ENCODE measurements at places on chromosomes 1 and 21. TPM values are rescaled to one million over a fixed set of nuclear protein-coding genes. Genes with fewer than 3 reads are reported as not detected.

DNA sequence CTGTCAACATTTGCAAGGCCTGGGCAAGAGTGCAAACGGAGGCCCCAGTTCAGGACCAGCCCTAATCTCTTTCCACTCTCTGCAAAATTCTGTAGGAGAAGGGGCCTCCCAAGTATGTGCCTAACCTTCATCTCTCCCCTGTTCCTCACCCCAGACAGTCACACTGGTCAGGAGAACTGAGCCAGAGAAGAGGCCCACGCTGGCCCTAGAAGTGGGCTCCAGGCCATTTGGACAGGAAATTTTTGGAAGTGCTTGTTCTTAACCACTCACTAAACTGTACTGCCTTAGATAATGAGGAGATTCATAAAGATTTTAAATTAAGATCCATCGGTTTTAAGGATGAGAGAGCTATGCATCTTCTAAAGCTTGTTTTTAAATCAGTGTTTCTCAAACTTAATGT, 129.7 kb upstream of the ADGRL2 start:
- H3K36me3 ChIP-seq = no peaks in the 10 kb centered on the region
- H3K4me1 ChIP-seq = no peaks in the 10 kb centered on the region
- no peak overlapping the region for H3K27ac ChIP-seq

DNA sequence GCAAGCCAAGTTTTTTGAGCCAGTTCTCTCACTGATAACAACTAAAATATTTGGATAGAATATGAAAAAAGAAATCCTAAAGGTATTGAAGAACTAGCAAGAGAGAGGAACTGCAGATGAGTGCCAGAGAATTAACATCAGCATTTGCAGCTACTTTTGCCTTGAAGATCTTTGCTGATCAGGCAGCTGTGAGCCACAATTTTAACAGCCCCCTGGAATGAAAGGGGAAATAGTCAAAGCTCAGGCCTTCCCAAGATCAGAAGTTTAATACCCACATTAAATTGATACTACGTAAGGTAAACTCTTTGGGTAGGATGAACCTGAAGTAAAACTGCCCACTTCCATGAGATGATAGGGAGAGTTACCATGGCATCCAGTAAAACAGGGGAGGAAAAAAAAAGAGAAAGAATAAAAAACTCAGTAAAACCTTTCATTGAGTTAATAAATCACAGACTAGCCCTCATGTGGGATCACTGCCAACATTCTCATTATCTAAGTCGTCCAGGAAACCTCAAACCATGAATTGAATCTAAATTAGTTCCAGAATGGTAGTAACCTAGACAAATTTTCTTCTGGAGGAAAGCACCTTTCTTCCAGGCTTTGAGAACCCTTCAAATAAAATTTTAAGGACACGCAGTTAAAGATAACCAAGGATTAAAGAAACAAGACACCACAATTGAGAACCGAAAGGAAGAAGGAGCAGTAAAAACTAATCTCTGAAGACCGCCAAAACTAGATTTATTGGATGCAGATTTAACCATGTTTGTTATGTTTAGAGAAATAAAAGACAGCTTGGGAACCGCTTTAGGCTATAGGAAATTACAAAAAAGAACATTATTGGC, 28.3 kb downstream of the SCP2 start:
- no peaks in the 10 kb centered on the region for H3K4me1 ChIP-seq
- peaks cover 2% of the 10 kb centered on the region for H3K36me3 ChIP-seq
- H3K27me3 ChIP-seq = no peaks in the 10 kb centered on the region
- no peak overlapping the region for H3K4me3 ChIP-seq
- DNase-seq = no peak

GRCh38 chr21:32352526-32352925, 40.3 kb downstream of the URB1 start:
- H3K4me1 ChIP-seq = no peaks in the 10 kb centered on the region
- H3K27ac ChIP-seq = no peak overlapping the region
- no peaks in the 10 kb centered on the region for H3K27me3 ChIP-seq
- DNase-seq = no peak
- no peak overlapping the region for H3K4me3 ChIP-seq

DNA sequence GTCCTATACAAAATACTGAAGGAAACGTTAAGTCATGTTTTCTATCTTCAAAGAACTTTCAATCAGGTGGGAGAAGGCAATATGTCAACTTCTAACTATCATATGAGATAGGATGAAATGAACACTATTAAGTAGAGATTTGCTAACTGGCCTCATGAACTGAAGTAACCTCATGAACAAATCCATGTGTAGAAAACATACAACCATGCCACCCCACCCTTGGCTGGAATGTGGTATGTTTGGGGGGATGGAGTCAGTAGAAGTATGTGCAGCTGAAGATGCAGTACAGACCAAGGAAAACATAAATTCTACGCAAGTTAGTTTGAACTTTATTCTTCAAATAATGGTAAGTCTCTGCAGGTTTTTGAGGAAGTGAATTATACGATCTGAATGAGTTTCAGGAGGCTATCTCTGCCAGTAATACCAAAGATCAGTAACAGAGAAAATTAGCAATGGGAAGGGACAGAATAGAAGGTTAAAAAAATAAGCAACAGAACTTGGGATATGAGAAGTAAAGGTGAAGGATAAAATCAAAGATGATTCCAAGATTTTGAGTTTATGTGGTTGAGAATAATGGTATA, 4.5 kb downstream of the TRMT1L start:
- peak overlapping the region; percentile 34 for H3K27ac ChIP-seq
- no peak for DNase-seq
- no peaks in the 10 kb centered on the region for H3K27me3 ChIP-seq
- peaks cover 35% of the 10 kb centered on the region for H3K4me1 ChIP-seq
- peak overlapping the region; percentile 19 for H3K4me3 ChIP-seq

DNA sequence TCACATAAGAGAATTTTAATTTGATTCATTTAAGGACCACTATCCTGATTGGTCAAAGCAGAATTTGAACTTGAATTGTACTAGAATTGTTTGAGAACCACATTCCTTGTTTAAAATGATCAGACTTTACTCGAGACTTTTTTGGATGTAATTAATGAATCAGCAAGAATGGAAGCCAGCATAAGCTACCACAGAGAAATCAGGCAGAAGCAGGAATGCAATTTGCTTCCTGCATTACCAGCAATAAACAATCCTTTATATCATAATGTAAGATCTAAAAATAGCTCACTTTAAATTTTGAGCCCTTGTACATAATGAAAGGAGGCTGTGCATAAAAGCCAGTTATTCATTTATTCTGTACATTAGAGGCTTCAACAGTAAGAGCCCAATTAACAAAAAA, 119.8 kb upstream of the BACE2 start:
- peaks cover 26% of the 10 kb centered on the region for H3K27me3 ChIP-seq
- H3K27ac ChIP-seq = no peak overlapping the region
- H3K4me1 ChIP-seq = no peaks in the 10 kb centered on the region
- no peaks in the 10 kb centered on the region for H3K36me3 ChIP-seq
- H3K4me3 ChIP-seq = no peak overlapping the region

DNA sequence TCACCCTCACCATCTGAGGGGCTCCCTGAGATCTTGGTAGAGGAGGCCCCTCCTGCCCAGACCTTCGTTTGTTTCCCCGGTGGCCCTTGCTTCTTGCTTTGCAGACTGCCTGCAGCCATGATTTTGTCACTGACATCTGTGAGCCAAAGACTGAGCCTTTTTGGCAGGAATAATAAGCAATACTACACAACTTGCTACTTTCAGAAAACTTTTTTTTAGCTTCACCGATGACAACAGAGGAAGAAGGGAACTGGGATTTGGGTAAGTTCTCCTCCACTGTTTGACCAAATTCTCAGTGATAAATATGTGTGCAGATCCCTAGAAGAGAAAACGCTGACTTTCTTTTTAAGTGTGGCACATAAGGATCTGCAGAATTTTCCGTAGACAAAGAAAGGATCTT, 11.7 kb upstream of the CD101 start:
- H3K27ac ChIP-seq = no peak overlapping the region
- no peaks in the 10 kb centered on the region for H3K27me3 ChIP-seq
- H3K4me3 ChIP-seq = no peak overlapping the region
- peaks cover 3% of the 10 kb centered on the region for H3K36me3 ChIP-seq

DNA sequence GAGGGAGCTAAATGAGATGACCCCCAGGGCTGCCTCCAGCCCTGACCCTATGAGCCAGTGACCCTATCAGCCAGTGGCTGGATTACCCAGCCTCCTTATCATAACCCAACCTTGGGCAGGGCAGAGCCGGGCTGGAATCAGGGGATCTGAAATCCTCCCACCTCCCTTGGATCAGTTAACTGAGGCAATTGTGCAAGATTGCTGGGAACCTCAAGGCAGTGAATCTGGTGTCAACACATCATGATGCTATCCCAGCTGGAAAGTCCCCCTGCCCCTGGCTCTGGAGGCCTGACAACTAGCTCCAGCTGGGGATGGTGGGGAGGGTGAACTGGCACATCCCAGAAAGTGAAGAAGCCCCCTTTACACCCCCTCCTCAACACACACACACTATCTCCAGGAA, 6.4 kb upstream of the TSPAN1 start:
- H3K4me1 ChIP-seq = peaks cover 16% of the 10 kb centered on the region
- H3K4me3 ChIP-seq = no peak overlapping the region
- no peaks in the 10 kb centered on the region for H3K36me3 ChIP-seq
- no peak for DNase-seq
- peaks cover 5% of the 10 kb centered on the region for H3K27me3 ChIP-seq
- no peak overlapping the region for H3K27ac ChIP-seq

- H3K27me3 ChIP-seq = peaks cover 22% of the 10 kb centered on the region
- DNase-seq = no peak
- H3K27ac ChIP-seq = no peak overlapping the region
- H3K4me3 ChIP-seq = no peak overlapping the region
Observed at GRCh38 chr1:15277447-15277838, 30.4 kb downstream of the FHAD1 start.

DNA sequence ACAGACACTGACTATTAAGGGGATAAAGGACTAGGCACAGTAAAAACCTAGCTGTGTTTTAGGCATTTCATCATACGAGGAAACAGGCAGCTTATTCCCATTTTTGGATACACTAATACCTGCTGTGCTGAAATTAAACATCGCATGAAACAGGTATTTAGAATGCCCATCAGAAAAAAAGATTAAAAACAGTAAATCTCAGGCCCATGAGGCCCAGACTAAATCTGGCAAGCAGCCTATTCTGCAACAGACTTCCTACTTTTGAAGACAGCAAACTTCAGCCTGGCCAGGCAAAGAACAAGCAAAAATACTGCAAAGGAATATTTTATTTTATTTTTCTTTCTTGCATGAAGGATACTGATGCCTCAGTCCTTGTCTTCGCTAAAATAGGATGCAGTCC, 240.2 kb downstream of the LMO4 start:
- no peaks in the 10 kb centered on the region for H3K27me3 ChIP-seq
- H3K4me1 ChIP-seq = no peaks in the 10 kb centered on the region
- H3K4me3 ChIP-seq = no peak overlapping the region
- no peak overlapping the region for H3K27ac ChIP-seq

DNA sequence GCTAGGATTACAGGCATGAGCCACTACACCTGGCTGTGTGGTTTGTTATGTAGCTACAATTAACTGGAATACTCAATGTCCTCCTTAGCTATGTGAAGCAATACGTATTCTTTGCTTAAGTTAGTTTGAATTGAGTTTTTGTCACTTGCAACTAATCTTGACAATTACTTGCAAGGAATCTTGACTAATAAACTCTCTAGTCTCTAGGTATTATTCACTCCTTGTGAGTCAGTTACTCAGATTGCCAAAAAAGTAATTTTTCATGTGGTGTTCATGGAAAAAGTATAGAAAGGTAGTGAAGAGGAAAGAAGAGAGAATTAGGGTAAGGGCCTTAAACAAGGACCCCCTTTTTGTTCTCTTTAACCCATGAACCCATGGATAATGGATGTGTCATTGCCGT, 7.6 kb upstream of the SNX27 start:
- H3K36me3 ChIP-seq = no peaks in the 10 kb centered on the region
- H3K4me1 ChIP-seq = peaks cover 7% of the 10 kb centered on the region
- no peak overlapping the region for H3K27ac ChIP-seq
- no peak overlapping the region for H3K4me3 ChIP-seq

GRCh38 chr1:225471109-225471452, 43.2 kb upstream of the LBR start:
- DNase-seq = no peak
- H3K27ac ChIP-seq = no peak overlapping the region
- peaks cover 42% of the 10 kb centered on the region for H3K4me1 ChIP-seq

- no peaks in the 10 kb centered on the region for H3K4me1 ChIP-seq
- DNase-seq = no peak
- H3K27ac ChIP-seq = no peak overlapping the region
- H3K36me3 ChIP-seq = no peaks in the 10 kb centered on the region
- no peak overlapping the region for H3K4me3 ChIP-seq
Observed at GRCh38 chr1:175419684-175420517, 227.3 kb upstream of the KIAA0040 start.

- H3K27me3 ChIP-seq = no peaks in the 10 kb centered on the region
- H3K4me1 ChIP-seq = peaks cover 81% of the 10 kb centered on the region
- peaks cover 24% of the 10 kb centered on the region for H3K36me3 ChIP-seq
- no peak overlapping the region for H3K27ac ChIP-seq
- DNase-seq = no peak
Observed at GRCh38 chr21:33943293-33943692, 27.7 kb upstream of the ATP5PO start.

DNA sequence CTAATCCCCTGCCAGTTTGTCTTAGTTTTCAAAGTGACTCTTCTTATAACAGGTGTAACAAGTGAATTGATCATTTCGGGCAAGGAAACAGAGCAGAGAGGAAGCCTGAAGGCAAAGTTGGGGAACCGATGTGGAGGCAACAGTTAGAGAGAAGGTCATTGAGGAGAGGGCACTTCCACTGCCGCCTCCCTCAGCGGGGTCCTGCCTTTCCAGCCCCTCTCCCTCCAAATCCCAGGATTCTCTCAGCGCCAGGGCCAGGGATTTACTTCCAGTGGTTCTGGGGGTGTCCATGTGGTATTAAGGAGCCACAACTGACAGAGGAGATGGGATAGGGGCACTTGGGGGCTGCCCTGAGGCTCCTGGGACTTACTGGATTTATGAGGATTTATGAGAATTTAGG, 39.7 kb upstream of the PDE9A start:
- peaks cover 24% of the 10 kb centered on the region for H3K4me1 ChIP-seq
- peak overlapping the region; percentile 13 for H3K4me3 ChIP-seq
- no peak for DNase-seq
- H3K27me3 ChIP-seq = no peaks in the 10 kb centered on the region

DNA sequence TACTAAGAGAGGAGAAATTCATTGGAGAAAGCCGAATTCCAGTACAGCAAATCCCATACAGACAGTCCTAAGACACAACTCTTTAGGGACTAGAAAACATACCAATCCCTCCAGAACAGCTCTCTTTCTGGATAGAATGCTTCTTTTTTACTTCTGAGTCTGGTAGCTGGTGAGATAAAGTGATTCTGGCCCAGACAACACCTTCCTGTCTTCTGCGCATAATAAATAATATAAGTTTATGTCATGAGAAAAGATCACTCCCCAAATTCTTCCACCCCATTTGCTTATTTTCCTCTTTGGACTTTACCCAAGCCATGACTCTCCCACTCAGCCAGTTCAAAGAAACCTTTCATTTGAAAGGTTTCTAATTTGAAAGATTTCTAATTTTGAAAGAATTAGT, 98.4 kb downstream of the EDEM3 start:
- H3K36me3 ChIP-seq = no peaks in the 10 kb centered on the region
- H3K27ac ChIP-seq = no peak overlapping the region
- H3K4me3 ChIP-seq = no peak overlapping the region
- H3K27me3 ChIP-seq = no peaks in the 10 kb centered on the region

Gene FABP3
- total RNA-seq = not detected

Data from activated T-cell treated with anti-CD3 and anti-CD28 coated beads, Interleukin-2, amount 50 U/mL, for 72 hours (primary cell).